CD8-positive, alpha-beta memory T cell (primary cell): ENCODE measurements at places on chromosomes 2 and 18.

- peak; percentile 30 for DNase-seq
These were observed 16.5 kb upstream of the PSD4 start for GRCh38 chr2:113157118-113157896.

DNA sequence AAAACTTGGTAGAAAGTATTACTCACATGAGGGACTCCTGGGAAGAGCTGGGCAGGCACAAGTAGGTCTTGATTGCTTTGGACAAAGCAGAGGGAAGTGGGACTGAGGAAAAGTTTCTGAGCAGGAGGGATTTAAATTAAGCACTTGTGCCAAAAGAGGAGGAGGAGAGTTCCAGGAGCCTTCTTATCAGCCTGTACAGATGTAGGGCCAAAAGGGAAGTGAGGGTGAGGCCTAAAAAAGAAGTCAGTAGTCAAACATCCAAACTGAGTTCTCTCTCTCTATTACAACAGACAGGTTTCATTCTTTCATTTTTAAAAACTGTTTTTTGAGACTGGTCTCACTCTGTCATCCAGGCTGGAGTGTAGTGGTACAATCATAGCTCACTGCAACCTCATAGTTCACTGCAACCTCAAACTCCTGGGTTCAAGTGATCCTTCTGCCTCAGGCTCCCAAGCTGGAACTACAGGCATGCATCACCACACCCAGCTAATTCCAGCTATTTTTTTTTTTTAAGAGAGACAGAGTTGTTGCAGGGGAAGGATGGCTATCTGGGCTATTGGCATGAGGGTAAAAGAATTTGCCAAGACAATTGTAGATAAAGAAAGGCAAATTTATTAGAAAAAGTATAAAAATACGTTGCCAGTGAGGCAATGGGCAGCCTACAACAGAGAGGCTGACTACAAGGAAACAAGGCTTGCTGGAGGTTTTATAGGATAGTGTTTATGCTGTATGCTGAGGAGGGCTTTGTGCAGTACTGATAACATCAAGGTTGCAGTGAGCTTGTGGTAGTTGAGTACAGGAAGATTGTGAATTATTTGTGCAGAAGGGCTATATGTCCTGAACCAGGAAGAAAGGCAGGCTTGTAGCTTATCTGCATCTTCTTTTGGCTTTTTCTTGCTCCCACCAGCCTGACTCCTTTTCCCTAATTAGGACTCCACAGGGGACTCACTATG is 29.0 kb downstream of the CFAP210 start:
- no peak for DNase-seq

DNA sequence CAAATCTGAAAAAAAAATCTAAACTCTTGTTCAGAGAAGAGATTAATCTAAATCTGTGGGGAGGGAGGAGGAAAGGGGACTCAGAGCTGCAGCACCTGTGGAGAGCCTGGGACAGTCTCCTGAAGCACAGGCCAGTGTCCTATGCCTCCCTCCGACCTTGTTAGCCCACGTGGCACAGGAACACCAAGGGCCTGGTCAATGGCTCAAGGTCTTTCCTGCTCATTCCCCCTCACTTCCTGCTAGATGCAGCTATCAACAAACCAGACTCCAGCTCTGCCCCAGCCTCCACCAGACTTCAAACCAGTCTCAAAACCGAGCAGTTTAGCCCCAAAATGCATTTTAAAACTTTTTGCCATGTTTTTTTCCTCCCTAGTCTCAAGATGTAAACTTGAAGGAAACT is 20.1 kb upstream of the SULT1C3 start:
- no peak for DNase-seq

- DNase-seq, result no peak
These were observed 116.6 kb upstream of the LGALSL start for GRCh38 chr2:64337314-64337713.

GRCh38 chr18:24546307-24546706 is 85.9 kb downstream of the HRH4 start:
- DNase-seq, result no peak

GRCh38 chr2:172087207-172087779 is 2.0 kb downstream of the DLX1 start:
- no peak for DNase-seq

GRCh38 chr18:79111483-79111882 is 42.3 kb downstream of the ATP9B start:
- DNase-seq, result no peak

DNA sequence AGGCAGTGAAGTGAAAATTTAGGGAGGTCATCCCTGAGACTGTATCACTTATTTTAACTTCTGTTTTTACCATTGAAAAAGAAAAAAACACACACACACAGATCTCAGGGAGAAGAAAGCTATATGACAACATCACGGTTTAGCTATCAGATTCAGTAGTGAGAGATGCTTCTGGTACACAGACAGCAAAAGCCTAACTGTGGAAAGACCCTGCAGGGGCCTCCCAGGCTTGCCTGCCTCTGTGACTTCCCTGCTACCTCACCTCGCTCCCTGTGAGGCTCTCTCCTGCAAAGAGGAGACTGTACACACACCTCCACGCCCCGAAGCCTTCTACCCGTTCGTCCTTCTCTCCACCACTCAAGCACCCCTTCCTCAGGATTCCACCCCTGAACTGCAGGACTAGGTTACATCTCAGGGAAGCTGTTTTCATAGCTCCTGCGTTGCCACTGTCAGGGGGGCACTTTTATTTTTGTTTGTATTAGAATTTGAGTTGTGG is 86.3 kb downstream of the EPB41L3 start:
- DNase-seq, result no peak

GRCh38 chr18:1958798-1959197 is 612.5 kb downstream of the METTL4 start:
- no peak for DNase-seq

GRCh38 chr2:68351997-68352396 is 13.1 kb upstream of the PLEK start:
- DNase-seq, result no peak

- no peak for DNase-seq
These were observed 941.1 kb upstream of the FANCL start for GRCh38 chr2:59182249-59182648.

GRCh38 chr2:192729369-192729768 is 534.6 kb upstream of the TMEFF2 start:
- no peak for DNase-seq

GRCh38 chr2:197196541-197197180 is 113.9 kb downstream of the ANKRD44 start:
- no peak for DNase-seq

DNA sequence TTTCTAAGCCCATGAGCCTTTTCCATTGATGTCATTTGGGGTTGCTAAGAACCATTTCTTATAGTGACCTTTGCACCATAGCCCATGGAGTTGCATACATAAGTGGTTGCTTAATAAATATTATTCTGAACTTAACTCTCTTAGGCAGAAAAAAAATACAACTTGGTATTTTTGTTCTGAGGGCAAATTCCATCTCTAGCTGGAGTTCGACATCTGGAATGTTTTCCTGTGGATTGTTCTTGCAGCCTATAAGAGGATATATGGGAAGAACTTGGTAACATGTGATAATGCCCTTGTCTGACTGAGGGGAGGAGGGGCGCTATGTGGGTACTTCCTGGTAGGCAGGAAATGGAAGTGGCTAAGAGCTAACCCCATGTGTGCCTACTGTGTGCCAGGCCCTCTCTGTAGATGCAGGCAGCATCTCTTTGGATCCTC is 20.7 kb downstream of the IGFBP2 start:
- no peak for DNase-seq

DNA sequence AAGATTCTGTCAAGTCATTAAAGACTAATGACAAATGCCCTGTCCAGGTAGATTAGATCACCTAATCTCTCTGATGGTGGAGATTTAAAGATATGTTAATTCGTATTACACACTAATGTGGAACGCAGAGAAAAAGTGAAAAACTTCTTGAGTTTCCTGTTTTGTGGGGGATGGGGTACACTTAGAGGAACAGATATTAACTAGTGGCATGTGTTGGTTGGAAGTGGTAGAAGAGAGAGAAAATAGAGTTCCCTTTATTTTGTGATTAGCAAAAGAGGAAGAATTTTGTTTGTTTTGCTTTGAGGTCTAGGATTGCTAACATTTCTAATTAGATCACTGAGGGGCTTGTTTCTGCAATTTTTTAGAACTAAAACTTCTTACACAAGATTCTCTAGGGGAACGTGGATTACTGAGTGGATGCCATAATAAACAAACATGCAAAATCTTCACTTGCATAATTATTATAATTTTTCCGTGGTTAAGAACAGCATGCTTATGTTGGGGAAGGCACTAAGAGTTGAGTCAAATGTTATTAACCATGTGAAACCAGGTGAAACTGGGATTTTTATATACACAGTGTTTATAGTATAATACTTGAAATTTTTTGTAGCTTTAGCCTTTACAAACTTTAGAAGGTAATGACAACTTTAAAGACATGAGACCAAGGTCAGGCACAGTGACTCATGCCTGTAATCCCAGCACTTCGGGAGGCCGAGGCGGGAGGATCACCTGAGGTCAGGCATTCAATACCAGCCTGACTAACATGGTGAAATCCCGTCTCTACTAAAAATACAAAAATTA is 97.4 kb upstream of the STK17B start:
- DNase-seq, result no peak

DNA sequence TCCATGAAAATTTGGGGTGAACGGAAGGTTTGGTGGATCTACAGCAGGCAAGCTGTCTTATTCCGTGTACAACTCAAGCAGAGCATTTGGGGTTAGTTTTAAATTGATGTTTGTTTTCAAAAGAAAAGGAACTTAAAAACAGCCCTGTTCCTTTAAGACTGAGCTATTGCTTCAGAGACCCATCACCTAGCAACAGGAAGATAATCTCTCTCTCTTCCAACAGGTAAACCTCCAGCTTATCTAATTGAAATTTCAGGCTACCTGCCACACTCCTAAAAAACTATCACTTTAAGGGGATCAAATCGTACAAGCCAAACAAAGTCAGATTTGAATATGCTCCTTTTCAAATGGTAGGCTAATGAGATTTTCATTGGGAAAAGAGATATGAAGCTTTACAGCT is 101.8 kb downstream of the RNF152 start:
- no peak for DNase-seq

DNA sequence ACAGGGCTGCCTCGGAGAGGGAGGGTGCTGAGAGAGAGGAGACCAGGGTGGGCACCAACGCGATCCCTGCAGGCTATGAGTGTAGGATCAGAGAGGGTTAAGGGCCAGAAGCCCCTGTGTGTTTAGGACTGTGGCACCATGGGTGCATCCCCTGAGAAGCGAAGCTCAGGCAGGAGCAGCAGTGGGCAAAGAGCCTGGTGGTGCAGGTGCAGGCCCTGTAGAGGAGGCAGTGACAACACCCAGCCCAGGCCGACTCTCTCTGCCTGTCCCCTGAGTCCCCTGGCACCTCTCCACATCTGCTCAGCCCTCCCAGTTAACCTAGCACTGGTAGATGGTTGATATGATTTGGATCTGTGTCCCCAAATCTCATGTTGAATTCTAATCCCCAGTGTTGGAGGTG is 139.8 kb downstream of the RNF152 start:
- no peak for DNase-seq

DNA sequence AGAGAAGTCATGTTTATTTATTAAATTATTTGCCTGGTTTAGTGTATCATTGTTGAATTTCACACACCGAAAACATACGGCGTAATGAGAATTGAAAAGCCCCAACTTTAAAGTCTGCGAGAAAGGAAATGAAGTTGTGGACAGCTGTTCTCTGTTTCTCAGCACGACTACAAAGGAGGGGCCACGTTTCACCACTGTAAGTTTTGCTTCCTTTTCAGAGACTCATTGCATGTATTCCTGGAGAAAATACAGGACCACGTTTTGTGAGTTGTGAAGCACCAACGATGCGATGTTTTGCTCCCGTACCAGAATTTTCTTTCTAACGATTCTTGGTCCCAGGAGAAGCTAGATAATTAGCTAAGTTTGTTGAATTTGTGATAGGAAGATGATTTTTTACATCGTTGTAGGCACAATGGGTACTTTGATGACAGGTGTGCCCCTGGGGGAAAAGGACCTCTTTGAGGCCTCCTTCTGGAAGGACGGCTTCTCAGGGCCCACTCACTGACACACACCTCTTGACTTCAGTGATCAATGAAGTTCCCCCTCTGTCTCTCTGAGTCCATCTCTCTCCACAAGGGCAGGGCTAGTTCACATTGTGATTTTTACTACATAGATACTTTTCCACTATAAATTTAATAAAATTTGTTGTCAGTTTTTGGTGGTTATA is 23.7 kb upstream of the ACKR3 start:
- DNase-seq, result peak; percentile 16

DNA sequence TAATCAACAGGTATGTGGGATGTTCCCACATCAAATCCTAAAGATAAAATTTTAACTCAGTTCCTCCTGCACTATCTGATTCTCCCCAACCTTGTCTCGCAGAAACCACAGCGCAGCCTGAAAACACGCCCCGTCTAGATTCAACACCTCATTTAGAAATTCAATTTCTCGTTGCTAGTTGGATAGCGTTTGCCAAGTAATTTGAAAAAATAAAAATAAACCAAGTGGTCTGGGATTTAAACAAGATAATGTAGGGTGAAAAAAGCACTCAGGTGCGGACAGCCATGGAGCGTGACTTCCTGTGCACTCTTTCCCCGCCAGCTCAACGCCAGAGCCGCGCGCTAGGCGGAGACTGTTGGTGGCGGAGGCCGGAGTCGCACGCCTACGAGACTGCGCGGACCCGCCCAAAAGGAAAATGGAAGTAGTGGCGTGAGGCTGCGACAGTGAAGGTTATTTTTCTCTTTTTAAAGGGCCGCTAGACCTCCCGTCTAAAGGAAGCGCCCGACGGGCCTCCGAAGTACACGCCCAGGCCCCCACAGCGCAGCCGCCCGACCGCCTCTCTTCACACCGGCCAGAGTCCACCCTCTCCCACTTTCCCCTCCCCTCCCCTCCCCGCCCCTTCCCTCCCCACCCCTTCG is 615 bp upstream of the CCNT2 start:
- peak; percentile 85 for DNase-seq

DNA sequence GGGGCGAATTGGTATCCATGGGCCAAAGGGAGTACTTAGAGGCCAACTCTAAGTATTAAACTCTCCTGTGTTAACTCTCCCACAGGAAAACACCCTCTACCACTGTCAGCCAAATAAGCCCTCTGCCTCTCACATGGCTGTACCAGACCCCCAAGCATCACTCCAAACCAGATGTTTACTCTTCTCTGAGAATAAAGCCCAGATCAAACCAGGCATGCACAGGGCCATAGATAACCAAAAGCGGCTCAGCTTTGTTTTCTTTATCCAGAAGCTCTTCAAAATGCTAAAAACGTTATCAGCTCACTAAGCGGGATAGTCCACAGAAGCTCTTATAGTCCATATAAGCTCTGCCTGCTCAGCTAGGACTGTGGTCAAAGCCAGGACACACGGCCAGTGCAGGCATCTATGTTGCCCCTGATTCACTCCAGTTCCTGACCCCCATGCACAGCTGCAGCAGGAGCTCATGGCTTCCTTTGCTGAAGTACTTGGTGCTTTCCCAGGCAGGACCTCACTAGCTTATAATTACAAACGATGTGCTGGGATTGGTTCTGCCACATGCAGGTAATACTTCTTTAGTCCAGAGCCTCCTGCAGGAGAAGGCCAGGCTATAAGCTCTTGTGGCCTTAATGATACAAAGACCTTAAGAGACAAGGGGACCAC is 21.0 kb upstream of the SEMA4C start:
- no peak for DNase-seq

DNA sequence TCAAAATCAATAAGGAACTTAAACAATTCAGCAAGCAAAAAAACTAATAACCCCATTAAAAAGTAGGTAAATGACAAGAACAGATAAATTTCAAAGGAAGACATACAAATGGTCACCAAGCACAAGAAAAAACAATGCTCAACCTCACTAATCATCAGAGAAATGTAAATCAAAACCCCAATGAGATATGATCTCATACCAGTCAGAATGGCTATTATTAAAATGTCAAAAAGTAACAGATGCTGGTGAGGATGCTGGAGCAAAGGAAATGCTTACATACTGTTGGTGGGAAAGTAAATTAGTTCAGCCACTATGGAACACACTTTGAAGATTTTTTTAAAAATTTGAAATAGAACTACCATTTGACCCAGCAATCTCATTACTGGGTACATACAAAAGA is 538.0 kb downstream of the TMX3 start:
- DNase-seq, result no peak
